ENCODE measurements at places on chromosomes 2 and 18.

- no peaks in the 10 kb centered on the region for H3K27me3 ChIP-seq
- no peak overlapping the region for H3K27ac ChIP-seq
- H3K4me1 ChIP-seq, result no peaks in the 10 kb centered on the region
- no peak for DNase-seq
Measured at GRCh38 chr2:13581471-13581870, 864.7 kb downstream of the TRIB2 start.

DNA sequence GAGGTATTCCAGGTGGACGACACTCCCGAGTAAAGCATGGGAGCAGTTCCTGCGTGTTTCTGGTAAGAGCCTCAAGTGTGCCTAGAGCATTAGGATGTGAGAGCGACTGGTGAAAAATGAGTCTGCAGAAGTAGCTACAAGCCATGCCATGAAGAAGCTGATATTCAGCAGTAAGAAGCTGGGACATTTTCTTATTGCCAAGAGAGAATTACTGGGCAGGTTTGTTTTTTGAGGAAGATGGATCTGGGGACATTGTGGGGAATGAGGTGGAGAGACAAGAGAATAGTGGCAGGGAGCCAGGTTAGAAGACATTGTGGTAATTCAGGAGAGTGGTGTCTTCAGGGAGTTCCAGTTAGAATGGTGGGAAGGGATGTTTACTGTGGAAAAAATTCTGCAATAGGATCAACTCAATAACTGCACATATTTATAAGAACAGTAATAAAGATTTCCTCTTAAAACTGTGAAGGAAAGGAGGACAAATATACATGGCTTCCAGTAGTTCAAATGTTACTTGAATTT, 38.2 kb downstream of the CRIM1 start:
- no peaks in the 10 kb centered on the region for H3K36me3 ChIP-seq
- no peaks in the 10 kb centered on the region for H3K27me3 ChIP-seq
- H3K27ac ChIP-seq, result peak overlapping the region; percentile 56
- H3K4me1 ChIP-seq, result peaks cover 3% of the 10 kb centered on the region
- no peak for DNase-seq

GRCh38 chr2:127320067-127320466, 26.1 kb upstream of the ERCC3 start:
- H3K27me3 ChIP-seq, result no peaks in the 10 kb centered on the region
- no peaks in the 10 kb centered on the region for H3K4me1 ChIP-seq
- no peak overlapping the region for H3K4me3 ChIP-seq
- H3K27ac ChIP-seq, result no peak overlapping the region
- DNase-seq, result no peak

GRCh38 chr2:186584053-186584452, 5.8 kb upstream of the ITGAV start:
- H3K4me1 ChIP-seq, result no peaks in the 10 kb centered on the region
- no peaks in the 10 kb centered on the region for H3K27me3 ChIP-seq
- DNase-seq, result no peak
- H3K4me3 ChIP-seq, result no peak overlapping the region

DNA sequence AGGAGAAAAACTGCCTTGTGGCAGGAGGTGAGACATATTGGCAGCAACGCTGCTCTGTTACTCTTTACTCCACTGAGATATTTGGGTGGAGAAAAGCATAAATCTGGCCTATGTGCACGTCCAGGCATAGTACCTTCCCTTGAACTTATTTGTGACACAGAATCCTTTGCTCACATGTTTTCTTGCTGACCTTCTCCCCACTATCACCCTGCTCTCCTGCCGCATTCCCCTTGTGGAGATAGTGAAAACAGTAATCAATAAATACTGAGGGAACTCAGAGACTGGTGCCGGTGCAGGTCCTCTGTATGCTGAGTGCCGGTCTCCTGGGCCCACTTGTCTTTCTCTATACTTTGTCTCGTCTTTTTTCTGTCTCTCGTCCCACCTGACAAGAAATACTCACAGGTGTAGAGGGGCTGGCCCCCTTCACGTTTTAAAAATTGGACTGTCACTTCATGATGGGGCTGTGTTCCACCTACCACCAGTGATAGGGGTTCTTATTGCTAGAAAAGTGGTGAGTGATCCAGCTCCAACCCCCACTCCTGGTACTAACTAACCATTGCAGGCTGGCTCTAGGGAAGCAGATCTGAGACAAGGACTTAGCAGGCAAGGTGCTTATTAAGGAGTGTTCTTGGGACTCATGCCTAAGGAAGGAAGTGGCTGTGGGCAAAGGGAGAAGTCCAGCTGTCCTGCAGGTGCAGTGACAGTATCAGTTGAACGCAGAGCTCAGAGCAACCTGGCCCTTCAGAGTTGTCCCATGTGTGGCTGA, 51.7 kb downstream of the LONRF2 start:
- H3K36me3 ChIP-seq, result no peaks in the 10 kb centered on the region
- DNase-seq, result no peak

GRCh38 chr2:62787386-62787785, 81.9 kb downstream of the EHBP1 start:
- no peak overlapping the region for H3K4me3 ChIP-seq
- no peaks in the 10 kb centered on the region for H3K4me1 ChIP-seq
- H3K27ac ChIP-seq, result no peak overlapping the region
- DNase-seq, result no peak

DNA sequence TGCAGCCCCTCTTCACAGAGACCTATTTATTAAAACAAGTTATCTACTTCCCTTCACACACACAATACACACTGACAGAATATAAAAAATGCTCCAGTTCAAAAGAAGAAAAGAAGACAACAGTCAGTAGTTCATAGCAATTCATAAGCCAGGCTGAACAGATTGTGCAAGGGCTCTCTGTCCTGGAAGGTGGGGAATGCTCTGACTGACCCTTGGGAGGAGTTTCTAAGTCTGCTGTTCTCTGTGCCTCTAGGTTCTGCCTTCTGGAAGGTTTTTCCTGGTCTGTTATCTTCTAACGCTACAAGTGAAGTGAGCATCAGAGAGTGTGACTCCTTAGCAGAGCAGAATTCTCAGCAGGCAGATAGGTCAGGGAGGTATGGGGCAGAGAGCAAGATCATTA, 35.7 kb downstream of the SP3 start:
- H3K27me3 ChIP-seq, result no peaks in the 10 kb centered on the region
- H3K4me3 ChIP-seq, result no peak overlapping the region
- no peak overlapping the region for H3K27ac ChIP-seq
- H3K36me3 ChIP-seq, result no peaks in the 10 kb centered on the region

DNA sequence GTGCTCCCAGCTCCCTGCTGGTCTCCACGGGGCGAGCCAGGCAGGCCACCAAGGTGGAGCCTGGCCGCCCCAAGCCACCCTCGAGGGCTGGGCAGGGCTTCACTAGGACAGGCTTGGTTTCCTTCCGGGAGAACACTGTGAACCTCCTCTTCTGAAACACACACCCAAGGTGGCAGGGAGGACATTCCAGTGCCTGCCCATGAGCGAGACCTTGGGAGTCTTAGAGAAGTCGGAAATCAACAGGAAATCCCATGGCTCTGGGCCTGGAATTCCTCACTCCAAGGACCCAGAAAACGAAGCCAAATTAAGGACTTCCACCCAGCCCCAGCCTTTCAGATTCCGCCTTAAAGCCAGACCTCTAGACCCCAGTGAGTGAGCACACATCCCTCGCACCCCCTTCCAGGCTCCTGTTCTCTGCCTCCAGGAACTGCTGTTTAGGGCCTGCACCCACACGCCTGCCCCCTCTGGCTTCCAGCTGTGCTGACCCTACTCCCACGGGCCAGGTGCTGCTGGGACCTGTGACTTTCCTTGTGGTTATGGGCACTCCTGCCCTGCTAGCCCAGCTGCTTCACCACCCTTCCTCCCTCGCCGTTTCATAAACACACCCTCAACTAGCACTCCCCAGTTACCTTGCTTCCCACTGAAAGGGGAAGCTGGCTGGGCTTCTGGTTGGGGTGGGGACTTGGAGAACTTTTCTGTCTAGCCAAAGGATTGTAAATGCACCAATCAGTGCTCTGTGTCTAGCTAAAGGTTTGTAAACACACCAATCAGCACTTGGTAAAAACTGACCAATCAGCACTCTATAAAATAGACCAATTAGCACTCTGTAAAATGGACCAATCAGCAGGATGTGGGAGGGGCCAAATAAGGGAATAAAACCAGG, 13.7 kb downstream of the GPR17 start:
- H3K4me1 ChIP-seq, result no peaks in the 10 kb centered on the region
- H3K36me3 ChIP-seq, result no peaks in the 10 kb centered on the region
- no peaks in the 10 kb centered on the region for H3K27me3 ChIP-seq
- H3K27ac ChIP-seq, result peak overlapping the region; percentile 45

- no peak for DNase-seq
- no peak overlapping the region for H3K27ac ChIP-seq
- H3K4me1 ChIP-seq, result no peaks in the 10 kb centered on the region
- no peak overlapping the region for H3K4me3 ChIP-seq
- no peaks in the 10 kb centered on the region for H3K27me3 ChIP-seq
Measured at GRCh38 chr2:219713110-219713509, 85.7 kb downstream of the SLC4A3 start.

DNA sequence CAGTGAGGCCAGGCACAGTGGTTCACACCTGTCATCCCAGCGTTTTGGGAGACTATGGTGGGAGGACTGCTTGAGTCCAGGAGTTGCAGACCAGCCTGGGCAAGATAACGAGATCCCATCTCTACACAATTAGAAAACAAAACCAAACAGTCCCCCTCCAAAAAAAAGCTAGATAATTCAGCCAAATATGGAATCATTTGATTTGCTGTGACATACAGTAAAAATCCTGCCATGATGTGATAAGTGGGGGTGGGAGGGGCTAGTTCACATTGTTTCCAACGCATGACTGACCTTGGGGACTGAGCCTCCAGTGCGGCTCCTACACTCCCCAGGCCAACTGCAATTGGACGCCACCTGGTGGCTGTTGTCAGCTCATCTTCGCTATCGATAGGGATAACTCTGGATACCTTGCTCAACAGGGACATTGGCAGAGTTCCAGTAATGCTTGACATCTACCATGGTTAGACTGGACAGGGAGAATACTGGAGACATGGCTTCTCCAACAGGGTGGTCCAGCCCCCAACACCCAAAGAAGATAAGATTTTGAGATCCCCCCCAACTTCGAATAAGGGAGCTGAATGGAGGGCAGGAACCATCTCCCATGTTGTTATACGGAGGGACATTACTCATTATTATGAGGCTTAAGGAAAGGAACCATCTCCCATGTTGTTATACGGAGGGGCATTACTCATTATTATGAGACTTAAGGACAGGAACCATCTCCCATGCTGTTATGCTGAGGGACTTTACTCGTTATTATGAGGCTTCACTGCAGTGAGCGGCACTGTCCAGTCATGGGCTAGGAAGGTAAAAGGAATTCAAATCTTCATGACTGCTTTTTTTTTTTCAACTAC, 135.9 kb downstream of the TGIF1 start:
- DNase-seq, result peak; percentile 81
- no peak overlapping the region for H3K4me3 ChIP-seq
- H3K27ac ChIP-seq, result no peak overlapping the region
- H3K27me3 ChIP-seq, result no peaks in the 10 kb centered on the region

DNA sequence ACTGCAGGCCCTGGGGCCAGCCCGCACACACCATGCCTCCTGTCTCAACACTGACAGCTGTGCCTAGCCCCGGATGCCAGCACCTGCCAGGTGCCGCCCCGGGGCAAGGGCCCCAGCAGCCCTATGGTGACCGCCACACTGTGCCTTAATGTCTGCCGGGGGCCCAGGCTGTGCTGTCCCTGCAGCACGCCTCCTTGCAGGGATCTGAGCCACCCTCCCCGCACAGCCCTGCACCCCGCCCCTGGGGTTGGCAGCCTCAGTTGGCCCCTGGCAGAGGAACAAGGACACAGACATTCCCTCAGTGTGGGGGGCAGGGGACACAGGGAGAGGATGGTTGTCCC, 8.5 kb upstream of the CAPN10 start:
- H3K27me3 ChIP-seq, result no peaks in the 10 kb centered on the region
- H3K27ac ChIP-seq, result no peak overlapping the region
- H3K4me1 ChIP-seq, result peaks cover 7% of the 10 kb centered on the region
- H3K4me3 ChIP-seq, result no peak overlapping the region

DNA sequence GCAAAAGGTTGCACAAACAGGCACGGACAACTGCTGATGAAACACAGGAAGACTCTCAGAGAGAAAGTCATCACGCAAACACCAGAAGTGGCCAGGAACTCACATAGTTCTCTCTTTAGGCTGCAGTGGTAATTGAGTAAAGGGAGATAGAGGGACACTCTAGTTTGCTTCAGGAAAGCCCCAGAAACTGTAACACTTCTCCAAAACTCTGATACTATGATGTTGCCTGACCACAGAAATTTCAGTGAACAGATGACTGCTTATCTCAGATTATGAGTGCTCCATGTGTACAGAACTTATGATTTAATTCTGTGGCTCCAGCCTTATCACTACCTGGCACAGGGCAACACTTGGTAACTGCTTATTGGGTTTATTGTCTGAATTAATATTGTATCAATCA, 311.5 kb upstream of the GYPC start:
- no peaks in the 10 kb centered on the region for H3K27me3 ChIP-seq
- no peak for DNase-seq
- H3K36me3 ChIP-seq, result no peaks in the 10 kb centered on the region
- H3K4me3 ChIP-seq, result no peak overlapping the region
- no peak overlapping the region for H3K27ac ChIP-seq

DNA sequence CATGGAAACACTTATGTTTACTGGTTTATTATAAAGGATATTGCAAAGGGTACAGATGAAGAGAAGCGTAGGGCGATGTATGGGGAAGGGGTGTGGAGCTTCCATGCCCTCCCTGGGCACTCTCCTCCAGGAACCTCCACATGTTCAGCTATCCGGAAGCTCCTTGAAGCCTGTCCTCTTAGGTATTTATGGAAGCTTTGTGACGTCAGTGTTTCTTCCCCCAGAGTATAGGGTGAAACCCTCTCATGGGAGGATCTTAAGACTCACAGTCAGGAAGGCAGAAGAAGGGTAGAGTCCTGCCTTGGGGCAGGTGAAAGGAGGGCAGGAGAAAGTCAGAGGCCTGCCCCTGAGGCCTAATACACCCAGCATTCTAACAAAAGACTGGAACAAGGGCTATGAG, 61.3 kb upstream of the CREB1 start:
- no peak for DNase-seq
- no peak overlapping the region for H3K4me3 ChIP-seq
- H3K27ac ChIP-seq, result no peak overlapping the region
- H3K4me1 ChIP-seq, result no peaks in the 10 kb centered on the region

DNA sequence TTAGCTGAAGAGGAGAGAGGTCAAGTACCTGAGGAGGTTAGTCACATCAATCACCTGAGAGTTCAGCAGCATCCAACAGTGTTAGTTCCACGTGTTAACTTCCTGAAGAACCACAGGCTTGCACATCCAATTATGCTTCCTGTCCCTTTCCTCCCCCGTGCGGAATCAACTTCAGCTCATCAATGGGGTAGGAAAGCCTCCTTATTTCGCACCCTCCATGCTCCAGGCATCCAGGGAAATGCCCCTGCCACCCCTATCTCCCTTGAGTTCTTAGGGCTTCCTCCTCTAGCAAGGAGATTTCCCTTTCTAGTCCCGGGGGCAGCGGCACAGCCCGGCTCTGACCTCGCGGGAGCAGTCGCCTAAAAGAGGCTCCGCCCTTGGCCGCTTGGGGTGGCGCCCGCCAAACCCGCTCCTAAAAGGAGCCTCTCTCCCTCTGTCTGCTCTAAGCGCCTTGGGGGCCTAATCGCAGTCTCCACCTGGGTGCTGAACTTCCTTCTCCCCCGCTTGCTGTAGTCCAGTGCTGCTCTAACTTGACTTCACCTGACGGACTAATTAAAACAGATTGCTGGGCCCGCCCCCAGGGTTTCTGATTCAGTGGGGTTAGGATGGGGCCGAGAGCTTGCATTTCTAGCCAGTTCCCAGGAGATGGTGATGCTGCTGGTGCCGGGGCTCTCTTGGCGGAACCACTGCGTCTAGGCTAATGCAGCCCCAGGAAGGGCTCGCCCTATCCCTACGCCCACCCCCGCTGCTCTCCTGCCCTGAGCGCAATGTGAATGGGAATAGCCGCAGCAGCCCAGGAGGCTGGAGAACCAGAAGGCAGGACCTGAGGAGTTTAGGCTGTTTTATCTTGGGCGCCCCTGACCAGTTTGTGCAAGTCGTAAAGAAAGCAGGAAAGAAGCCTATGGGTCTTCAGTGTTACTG, 3.4 kb upstream of the TET3 start:
- no peaks in the 10 kb centered on the region for H3K27me3 ChIP-seq
- DNase-seq, result peak; percentile 53
- peak overlapping the region; percentile 57 for H3K27ac ChIP-seq
- H3K4me1 ChIP-seq, result peaks cover 4% of the 10 kb centered on the region

All from breast epithelium (tissue), 4 donors.